HFF-Myc (cell line): ENCODE measurements at places on chromosomes 6 and 20.

- no peak for DNase-seq
Measured at GRCh38 chr6:126027601-126028000, 41.3 kb downstream of the TRMT11 start.

- DNase-seq: no peak
Measured at GRCh38 chr6:167845856-167846255, 19.1 kb downstream of the AFDN start.

- no peak for DNase-seq
Measured at GRCh38 chr6:157904999-157905398, 76.7 kb upstream of the SYNJ2 start.

DNA sequence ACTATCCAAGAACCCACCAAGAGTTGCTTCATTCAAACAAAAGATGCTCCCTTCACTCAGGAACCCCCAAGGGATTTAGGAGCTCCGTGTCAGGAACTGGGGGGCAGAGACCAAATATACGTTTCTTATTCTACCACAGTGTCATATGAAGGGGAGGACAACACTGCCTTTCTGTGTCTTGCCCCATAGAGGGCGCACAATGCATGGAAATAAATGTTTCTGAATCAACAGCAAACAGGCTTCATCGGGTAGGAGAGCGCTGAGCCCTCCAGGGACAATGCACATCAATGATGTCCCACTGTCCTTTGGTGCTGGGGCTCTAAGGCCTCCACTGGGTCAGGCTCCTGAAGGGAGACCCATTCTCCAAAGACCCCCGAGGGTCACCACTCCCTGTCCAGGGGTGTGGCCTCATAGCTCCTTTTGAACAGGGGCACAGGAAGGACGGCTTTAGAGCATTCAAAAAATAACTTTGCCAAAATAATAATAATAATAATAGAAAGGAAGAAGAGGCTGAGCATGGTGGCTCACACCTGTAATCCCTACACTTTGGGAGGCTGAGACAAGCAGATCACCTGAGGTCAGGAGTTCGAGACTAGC lies 31.1 kb downstream of the PLG start:
- DNase-seq: peak; percentile 6

DNA sequence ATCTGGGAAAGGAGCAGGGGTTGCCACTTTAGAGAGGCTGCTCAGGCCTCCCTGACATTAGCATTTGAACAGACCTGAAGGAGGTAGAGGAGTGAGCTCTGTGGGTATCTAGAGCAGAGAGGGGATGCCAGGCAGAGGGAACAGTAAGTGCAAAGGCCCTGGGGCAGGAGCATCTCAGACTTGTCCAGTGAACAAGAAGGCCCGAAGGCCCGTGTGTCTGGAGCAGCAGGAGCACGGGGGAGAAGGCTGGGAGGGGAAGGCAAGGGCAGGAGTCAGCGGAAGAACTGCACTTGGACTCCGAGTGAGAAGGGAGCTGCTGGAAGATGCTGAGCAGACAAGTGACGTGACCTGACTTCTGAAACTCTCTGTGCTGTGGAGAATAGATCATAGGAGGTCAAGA lies 15.4 kb downstream of the ETV7 start:
- DNase-seq: no peak

DNA sequence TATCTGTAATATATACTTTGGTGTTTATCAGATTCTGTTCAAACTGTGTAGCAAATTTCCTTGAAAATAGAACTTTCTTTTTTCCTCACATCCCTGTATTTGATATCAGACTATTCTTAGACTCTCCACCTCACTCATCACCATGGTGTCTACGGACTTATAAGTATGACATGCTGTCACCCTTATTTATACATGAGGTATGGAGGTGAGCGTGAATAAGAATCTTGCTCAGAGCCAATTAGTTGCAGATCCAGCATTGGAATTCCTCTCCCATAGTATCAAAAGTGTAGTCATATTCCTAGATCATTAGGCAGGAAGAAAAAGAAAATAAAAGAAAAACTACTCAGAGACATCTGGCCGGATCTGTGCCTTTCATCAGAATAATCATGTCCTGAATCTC lies 43.0 kb downstream of the TPD52L1 start:
- no peak for DNase-seq
